Thymus (tissue), 14 donors: ENCODE measurements at places on chromosomes 5 and 9. TPM values are rescaled to one million over a fixed set of nuclear protein-coding genes. Genes with fewer than 3 reads are reported as not detected.

Gene NAIP
- polyA plus RNA-seq: 22.3 TPM

Gene CDKN2B
- 7.3 TPM for polyA plus RNA-seq

Gene ZCCHC7
- polyA plus RNA-seq: 21.8 TPM

Gene LRRC19
- under 0.01 TPM for polyA plus RNA-seq

Gene CTXN3
- polyA plus RNA-seq: 0.30 TPM

Gene AKNA
- 162 TPM for polyA plus RNA-seq

Gene DMRT3
- 0.21 TPM for polyA plus RNA-seq

Gene PCDHA3
- 0.07 TPM for polyA plus RNA-seq

Gene NAA35
- polyA plus RNA-seq: 13.9 TPM

Gene RFK
- 16.2 TPM for polyA plus RNA-seq

Gene STKLD1
- polyA plus RNA-seq: 1.5 TPM

Gene SPOUT1
- polyA plus RNA-seq: 48.5 TPM

Gene PRUNE2
- 2.0 TPM for polyA plus RNA-seq

Gene SLC34A1
- 0.02 TPM for polyA plus RNA-seq

Gene BRINP1
- 5.6 TPM for polyA plus RNA-seq

Gene AQP7
- 1.3 TPM for polyA plus RNA-seq

Gene SPINK7
- polyA plus RNA-seq: 33.6 TPM

Gene SLC36A2
- 0.02 TPM for polyA plus RNA-seq

Gene FOXD4L5
- 0.07 TPM for polyA plus RNA-seq

Gene RETREG1
- 34.1 TPM for polyA plus RNA-seq

Gene SLC23A1
- polyA plus RNA-seq: 5.4 TPM

Gene KDM3B
- polyA plus RNA-seq: 40.0 TPM

Gene EMB
- polyA plus RNA-seq: 45.0 TPM

Gene NKD2
- 12.4 TPM for polyA plus RNA-seq

Gene GRIA1
- polyA plus RNA-seq: 0.18 TPM

Gene PTPN3
- polyA plus RNA-seq: 9.5 TPM

Gene GTF3C5
- polyA plus RNA-seq: 85.7 TPM

Gene SCGB3A2
- polyA plus RNA-seq: 1.6 TPM

Gene LRRC14B
- polyA plus RNA-seq: 0.02 TPM

Gene NPDC1
- 71.1 TPM for polyA plus RNA-seq

Gene AK1
- 66.2 TPM for polyA plus RNA-seq

Gene RNF44
- 54.8 TPM for polyA plus RNA-seq

Gene ZFP37
- polyA plus RNA-seq: 2.4 TPM

Gene SLC1A3
- 11.8 TPM for polyA plus RNA-seq

Gene FABP6
- 64.3 TPM for polyA plus RNA-seq

Gene NMUR2
- polyA plus RNA-seq: 0.23 TPM

Gene TLX3
- 0.05 TPM for polyA plus RNA-seq
